AML-193 (cell line): ENCODE measurements at places on chromosomes 7 and 10.

DNA sequence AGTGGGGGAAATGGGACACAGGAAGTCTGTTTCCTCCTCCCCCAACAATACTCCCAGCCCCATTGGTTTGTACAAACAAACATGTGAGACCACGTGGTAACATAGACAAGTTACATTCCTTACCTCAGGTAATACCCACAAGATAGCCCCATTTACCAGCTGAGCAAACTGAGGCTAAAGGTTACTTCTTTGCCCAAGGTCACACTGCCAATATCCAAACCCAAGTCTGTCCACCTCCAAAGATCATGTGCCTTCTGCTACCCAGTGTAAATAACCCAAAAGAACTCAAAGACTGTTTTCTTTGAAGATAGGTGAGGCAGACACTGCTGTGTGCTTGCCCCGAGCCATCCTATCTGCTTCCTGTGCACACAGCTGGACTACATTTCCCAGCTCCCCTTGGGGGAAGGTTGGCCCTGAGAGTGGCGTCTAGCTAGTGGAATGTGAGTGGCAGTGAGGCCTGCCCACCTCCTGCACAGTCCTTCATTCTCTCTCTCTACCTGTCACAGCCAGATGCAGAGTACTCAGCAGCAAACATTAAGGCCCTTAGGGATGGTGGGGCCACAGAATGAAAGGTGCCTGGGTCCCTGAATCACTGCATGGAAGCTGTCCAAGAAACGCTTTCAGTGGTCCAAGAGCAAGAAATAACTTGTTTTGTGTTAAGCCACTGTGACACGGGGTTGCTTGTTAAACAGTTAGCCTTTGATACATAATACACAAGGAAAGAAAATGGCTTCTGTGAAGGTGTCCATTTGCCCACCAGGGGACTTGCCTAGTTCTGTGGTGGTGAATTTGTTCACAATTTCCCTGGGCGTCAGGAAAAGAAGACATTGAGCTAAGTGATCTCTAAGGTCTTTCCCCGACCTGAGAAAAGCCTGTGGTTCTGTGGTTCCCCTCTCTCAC, 257.7 kb upstream of the NFE2L3 start:
- no peak for DNase-seq

- no peak for DNase-seq
Measured at GRCh38 chr10:96693431-96693830, 26.9 kb downstream of the PIK3AP1 start.

- DNase-seq: no peak
Measured at GRCh38 chr7:123649964-123650363, 5.7 kb upstream of the LMOD2 start.

DNA sequence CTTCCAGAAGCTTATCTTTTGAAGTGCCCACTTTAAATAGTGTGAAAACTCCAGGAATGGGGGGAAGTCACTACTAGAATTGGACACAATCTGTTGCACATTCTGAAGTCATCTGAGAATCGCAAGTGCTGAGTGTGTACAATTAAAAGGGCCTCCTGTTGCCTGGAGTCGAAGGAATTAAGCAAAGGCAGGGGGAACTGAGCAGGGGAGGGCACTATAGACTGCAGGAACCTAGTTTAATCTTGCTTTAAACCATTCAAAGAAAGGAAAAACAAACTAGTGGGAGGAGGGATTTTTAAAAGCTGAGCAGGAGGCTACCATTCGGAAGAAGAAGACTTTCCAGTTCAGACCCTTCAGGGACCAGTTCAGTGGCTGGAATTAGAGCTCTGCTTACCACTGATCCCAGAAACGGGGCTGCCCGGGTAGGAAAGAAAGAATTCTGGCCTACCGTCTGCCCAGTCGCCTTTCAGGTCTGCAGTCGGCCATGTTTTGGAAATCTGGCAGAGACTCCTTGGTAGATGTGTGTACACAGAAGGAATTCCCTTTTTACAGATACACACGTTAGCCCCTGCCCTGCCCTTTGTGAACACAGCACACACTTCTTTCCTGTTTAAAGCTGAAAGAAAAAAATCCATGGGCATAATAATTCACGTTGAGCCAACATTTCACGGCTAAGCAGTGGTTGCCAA, 610.6 kb upstream of the FOXK1 start:
- DNase-seq: no peak

DNA sequence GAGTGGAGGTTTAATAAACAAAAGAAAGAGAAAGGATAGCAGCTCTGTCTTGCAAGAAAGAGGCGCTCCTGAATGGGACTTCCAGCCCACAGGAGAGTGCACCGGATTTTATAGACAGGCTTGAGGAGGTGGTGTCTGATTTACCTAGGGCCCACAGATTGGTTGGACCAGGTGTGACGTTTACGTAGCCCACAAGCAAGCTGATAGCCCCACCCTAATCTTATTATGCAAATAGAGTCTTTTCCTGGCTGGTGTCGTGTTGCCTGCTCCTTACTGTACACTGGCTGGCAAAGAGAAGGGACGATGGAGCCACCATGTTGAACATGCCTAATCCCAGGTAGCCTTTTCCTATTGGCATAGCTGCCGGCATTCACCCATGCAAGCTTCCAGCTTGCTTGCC, 319.7 kb upstream of the POM121L12 start:
- DNase-seq: no peak

DNA sequence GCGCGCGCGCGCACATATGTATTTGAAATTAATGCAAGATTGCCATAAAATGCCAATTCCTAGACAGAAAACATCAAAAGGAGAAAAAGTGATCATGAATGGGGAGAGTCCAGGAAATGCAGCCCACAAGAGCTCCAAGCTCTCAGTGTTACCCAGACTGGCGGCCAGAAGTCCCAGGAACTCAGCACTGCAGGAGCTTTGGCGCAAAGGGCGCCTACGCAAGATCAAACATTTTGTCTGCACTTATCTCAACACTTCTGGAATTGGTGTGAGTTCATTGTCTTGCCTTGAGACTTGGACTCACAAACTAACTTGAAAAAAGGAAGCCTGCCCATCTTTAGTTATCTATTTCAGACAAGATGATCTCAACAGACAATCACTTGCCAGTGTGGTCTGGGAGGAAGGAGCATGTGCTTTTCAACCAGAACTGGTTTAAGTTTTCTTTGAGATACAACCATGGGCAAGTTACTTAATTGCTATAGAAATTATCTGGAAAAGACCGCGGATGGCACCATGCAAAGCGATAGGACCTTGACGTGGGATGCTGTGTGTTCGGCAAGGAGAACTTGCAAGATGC, 77.2 kb downstream of the KIAA1549 start:
- no peak for DNase-seq
